ENCODE measurements at places on chromosomes 1 and 21. TPM values are rescaled to one million over a fixed set of nuclear protein-coding genes. Genes with fewer than 3 reads are reported as not detected.

OR2G6 gene
- not detected for total RNA-seq

DYRK1A gene
- 33.3 TPM for total RNA-seq

PLA2G5 gene
- not detected for total RNA-seq

ERRFI1 gene
- 76.1 TPM for total RNA-seq

SPRR3 gene
- 0.20 TPM for total RNA-seq

RUNX3 gene
- total RNA-seq: not detected

WLS gene
- total RNA-seq: 30.8 TPM

- no peak for DNase-seq
These were observed 3.6 kb downstream of the PARP1 start for GRCh38 chr1:226404063-226404903.

DNA sequence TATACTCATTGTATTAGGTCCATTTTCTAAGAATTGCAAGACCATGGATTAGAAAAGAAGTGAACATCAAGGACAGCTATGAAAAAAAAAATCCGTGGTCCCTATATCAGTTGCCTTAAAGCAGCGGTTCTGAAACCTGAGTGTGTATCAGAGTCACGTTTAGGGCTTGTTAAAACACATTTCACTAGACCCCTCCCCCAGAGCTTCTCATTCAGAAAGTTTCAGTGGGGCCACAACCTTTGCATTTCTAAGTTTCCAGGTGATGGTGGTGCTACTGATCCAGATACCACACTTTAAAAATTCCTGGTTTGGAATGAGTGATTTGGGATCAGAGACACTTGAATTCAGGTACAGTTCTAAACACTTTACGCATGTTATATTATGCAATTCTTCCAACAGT lies 96.1 kb upstream of the PRMT6 start:
- no peak for DNase-seq

DNA sequence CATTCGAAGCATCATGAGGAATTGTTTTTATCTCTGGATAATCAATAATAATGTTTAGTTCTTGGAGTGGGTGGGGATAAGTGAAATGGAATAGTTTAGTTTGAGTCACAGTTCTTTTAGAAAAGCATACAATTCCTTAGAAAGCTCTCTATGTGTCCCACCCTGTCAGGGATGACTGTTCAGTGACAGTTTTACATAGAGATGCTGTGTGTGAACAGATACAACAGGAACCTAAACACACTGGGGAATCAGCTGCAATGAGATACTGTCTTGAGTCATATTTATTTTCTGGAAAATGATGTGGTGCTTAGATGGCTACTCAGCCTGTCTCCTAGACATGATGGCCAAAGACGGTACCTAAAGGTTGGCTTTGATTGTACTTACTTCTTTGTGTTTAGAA lies 25.7 kb upstream of the CCDC190 start:
- DNase-seq: no peak

DNA sequence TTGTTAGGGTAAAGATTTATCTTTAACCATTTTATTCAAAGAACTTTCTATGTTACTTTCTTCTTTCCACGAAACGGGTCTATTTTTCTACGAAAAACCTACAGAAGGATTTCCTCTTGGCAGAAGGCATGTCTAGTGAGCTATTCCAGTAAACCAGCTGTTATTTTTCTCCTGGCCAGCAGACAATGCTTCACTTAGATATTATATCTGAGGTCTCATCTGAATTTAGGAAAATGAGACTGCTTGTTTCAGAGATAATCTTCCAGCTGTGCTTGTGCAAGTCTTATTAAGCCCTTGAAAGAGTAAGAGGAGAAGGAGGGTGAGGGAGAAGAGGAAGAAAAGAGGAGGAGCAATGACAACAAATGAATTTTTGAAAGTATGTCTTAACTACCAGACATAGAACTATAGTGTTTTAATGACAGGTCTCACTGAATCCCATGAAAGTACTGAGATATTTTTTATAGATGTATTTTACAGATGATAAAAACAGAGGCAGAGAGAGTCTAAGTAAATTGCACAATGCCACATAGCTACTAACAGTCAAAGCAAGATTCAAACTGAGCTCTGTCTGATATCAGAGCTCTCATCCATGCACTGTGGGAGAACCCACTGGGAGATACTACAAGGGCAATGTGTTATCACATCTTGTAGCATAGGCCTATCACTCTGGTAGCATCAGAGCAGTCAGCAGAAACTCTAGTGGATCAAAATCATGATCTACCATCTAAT lies 54.6 kb upstream of the SAMSN1 start:
- DNase-seq: no peak

DNA sequence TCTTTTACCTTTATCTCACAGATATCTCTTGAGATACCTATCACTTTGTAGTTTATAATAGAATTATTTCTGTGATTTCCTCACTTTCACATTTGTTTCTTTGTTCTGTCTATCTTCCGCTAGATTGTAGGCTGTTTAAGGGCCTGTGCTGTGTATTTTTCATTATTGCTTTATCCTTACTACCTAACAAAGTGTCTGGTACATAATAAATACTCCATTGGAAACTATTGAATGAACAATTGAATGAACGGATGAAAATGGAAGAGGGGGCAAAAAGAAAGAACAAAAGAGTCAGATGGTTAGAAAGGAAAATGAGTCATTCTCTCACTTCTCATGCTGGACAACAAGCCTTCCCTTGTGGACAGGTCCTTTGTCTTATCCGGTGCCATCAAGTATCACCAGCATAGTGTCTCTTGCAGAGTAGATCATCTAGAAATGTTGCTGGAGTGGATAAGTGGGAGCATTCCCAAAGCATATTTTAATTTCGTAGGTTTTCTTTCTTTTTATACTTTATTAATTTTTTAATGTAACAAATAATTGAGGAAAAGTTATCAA lies 159.8 kb downstream of the NEK7 start:
- no peak for DNase-seq

GRCh38 chr1:163410073-163410999 lies 88.6 kb downstream of the NUF2 start:
- peak; percentile 62 for DNase-seq

DNA sequence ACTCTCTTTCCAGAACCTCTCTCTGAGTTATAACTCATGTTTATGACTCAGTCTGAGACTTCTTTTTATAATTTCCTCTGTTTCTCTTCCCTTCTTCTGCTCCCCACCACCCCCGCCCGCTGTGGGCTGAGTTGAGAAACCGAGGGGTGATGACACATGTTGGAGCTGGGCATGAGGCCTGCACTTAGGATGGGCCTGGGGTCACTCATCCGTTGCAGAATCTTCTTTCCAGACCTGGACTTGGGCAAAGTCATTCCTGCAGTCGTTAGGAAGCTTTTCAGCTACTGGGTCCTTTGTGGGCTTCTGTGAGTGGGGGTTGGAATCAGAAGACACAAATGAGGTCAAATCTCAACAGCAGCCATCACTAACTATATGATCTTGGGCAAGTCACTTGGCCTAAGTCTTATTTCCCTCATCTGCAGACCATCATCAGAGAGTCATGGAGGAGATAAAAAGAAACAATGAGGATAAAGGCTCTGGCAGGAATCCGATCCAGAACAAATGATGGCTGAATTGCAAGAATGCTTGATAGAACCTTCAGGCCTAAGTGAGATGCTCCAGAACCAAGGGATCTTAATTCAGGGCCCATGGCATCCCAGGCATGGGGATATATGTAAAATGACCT lies 53.4 kb downstream of the RPS6KA1 start:
- DNase-seq: no peak

DNA sequence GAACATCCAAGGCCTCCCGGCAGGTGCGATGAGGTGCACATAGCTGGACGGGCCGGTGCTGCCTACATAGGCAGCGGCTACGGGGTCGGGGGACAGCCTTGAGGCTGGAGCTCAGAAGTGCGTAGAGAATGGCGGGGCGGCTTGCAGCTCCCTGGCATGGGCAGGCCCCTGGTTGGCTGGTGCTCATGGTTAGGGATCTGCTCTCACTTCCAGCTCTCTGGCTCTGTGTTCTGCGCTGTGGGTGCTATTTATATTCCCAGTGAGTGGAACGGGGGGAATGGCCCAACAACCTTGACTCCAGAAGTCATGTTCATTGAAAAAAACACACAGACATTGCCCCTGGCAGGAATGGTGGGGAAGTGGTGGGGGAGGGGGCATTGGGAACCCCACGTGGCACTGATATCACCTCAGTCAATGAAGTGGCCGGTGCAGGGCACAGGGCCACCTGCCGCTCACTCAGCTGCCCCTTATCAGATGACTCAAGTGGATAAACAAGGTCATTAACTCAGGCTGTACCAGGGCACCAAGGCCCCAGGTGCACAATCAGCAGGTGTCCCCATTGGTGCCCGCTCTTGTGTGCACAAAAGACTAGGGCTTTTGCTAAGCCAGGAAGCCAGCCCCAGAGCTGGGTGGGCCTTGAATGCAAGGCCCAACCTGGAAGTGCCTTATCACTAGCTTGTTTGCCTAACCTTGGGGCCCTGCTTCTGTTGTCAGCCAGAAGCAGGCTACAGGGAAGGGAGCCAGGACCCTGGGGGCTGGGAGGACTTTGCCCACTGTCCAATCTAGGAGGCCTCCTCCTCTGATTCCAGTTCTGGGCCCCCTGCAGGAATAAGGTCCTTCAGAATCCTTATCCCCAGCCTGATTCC lies at the start of gene NR0B2:
TSS of gene NR0B2 (minus strand) at position 222 of the 866 bp plus-strand sequence. CDS start at position 187, 35 bp downstream.
- DNase-seq: peak; percentile 90

GRCh38 chr1:113109908-113110554 lies 37.0 kb downstream of the LRIG2 start:
- DNase-seq: no peak

GRCh38 chr1:12287869-12288268 lies 58.0 kb downstream of the VPS13D start:
- no peak for DNase-seq

DNA sequence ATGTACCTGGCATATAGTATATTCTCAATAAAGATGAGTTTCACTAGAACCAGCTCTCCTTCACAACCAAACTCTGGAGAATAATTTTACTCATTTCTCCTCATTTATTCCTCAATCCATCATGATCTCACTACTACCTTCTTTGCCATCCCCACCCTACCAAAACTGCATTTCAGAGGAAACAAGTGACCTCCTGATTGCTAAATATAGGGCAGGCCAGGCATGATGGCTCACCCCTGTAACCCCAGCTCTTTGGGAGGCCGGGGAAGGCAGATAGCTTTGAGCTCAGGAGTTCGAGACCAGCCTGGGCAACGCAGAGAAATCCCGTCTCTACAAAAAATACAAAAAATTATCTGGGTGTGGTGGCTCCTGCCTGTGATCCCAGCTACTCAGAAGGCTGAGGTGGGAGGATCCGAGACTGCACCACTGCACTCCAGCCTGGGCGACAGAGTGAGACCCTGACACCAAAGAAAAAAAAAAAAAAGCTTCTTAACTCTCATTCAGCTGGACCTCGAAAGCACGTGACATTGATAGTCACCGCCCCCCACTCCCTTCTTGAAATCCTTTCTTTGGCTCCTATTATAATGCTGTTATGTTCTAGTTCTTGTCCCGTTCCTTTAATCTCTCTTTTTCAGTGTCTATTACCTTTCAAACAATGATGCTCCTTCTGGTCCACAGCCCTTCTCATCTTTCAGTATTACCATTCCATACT lies 2.1 kb downstream of the TESK2 start:
- DNase-seq: no peak

- no peak for DNase-seq
These were observed 50.3 kb downstream of the ZBTB8OS start for GRCh38 chr1:32600034-32600433.

DNA sequence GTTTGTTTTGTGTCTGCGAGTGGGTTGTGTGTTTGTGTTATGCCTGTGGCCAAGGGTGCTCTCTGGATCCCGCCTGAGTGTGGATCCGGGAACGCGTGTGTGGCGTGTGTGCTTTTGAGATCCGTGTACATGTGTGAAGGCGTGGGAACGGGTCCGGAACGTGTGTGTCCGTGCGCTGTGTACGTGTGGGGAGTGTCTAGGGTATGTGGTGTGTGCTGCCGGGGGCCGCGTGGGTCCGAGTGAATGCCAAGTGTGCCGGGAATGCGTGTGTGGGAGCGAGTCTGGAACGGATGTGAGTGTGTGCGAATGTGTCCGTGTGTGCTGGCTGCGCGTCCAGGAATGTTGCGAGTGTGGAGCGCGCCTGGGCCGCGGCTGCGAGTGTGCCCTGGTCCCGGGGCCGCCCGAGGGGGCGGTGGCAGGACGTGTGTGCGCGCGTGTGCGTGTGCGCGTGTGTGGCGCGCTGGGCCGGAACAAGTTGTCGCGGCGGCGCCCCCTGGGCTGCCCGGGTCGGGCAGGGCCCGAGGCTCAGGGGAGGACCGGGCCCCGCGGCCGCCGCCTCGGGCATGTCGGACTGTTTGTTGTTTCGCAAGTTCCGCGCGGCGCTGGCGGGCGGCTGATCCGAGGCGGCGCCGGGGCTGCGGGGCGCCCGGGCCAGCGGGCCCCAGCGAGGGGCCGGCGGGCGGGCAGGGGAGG lies 953 bp downstream of the PTPRU start:
- no peak for DNase-seq

DNA sequence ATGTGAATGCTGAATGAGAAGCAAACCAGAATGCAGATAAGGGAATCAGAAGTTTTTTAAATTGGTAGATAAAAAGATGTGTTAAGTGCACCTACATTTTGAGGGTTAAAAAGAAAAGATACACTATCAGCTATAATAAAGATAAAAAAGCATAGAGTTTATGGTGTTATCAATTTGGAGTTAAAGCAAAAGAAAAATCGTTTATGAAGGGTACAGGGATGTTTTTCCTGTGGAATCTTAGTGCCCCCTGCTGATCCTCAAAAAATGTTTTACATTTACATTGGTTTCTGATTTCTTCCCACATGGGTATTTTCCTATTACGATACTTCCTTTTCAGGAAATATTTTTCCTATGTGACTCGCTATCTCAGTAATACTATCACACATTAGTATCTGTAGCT lies 293.5 kb downstream of the MRPL39 start:
- no peak for DNase-seq

DNA sequence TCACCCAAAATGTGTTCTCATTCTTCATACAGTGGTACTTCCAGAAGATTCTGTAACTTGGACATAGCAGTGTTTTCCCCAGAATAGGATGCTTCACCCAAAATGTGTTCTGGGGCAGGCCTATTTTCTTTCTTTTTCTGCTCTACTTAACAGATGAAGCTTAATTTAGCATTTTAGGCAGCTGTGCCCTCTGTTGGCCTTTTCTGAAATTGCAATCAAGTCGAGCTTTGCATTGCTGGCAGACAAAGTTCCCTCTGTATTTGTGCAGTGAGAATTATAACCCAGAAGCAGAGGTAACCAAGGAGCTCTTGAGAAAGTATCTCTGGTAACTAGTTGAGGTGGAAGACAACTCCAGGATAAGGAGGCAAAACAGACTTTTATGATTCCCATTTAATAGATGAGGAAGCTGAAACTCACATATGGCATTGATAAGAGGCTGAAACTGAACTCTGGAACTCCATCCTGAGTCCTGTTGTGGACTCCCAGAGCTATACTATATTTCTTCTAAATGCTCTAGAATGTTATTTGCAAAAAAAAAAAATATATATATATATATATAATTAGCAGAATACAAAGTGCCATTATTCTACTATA lies 50.3 kb upstream of the L1TD1 start:
- DNase-seq: peak; percentile 69
